ENCODE measurements at places on chromosomes 16 and 17.

GRCh38 chr16:85310868-85311585 is 198.8 kb upstream of the CIBAR2 start:
- no peak for DNase-seq

DNA sequence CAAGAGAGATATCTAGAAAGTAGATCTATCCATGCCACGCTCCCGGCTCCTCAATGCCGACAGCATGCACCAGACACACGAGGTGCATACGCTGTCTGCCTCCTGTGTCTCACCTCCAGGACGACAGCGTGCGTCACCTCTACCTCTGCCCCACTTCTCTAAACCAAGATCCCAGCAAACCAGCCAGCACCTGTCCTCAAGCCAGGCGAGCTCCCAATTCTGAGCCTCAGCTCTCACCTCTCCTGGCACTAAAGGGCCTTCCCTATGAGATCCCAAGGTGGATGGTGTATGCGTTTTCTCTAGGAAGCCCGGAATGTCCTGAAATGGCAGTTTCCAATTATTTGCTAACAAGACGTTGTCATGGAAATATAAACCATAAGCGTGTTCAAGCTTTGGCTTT is 36.2 kb upstream of the RCVRN start:
- no peak for DNase-seq

DNA sequence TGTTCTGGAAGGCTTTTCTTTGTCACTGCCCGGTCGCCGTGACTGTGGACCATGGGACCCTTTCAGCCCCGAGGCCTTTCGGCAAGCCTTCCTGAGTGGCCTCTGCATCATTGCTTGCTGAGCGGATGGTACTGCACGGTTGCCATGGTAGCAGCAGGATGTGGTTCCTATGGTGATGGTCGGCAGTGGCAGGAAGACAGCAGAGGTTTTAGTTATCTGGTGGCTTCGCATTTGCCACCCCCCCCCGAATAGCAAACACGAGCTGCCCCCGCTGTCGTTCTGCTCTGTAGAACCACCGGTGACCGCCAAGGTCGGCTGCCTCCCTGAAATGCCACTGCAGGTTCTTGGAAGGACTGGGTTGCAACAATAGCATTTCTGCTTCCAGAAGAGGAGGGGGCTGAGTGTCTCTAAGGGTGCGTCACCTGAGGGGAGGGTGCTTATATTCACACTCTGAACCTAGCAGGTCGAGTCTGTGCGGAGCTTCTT is 76.6 kb downstream of the CMIP start:
- peak; percentile 81 for DNase-seq

DNA sequence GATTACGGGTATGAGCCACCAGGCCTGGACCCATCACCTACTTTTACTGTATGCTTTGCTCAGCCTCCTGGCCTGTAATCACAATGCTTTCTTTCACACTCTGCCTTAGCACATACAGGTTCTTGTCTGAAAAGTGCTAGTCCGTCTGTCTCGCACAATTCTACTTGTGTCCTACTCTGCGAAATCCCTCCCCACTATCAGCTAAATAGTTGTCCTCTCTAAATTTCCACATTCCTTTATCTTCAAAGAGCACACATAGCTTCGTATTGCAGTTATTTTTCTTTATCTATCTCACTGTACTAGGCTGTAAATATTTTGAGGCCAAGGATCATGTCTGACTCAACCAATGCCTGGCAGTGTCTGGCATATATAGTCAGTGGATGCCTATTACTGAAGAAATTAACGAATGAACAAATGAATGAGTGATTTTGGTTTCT is 38.5 kb upstream of the ETV4 start:
- DNase-seq = no peak

GRCh38 chr16:56615353-56615752 is 7.0 kb downstream of the MT2A start:
- DNase-seq = no peak

DNA sequence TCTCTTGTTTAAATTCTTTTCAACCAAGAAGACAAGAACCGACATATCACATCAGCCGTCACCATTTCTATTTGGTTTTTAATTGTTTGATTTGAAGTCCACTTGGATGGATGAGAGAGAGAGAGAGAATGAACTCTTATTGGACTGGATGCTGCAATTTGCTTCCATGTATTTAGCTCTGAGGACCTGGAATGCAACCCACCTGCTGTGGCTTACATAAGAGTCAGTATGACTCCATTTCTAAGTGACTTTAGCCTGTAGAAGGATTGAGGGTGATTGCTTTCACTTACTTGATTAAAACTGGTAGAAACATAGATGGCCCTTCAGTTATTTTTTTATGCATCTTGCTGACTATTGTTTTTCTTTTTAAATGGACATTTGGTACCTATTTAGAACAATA is 296.1 kb downstream of the CNTNAP4 start:
- DNase-seq = no peak

DNA sequence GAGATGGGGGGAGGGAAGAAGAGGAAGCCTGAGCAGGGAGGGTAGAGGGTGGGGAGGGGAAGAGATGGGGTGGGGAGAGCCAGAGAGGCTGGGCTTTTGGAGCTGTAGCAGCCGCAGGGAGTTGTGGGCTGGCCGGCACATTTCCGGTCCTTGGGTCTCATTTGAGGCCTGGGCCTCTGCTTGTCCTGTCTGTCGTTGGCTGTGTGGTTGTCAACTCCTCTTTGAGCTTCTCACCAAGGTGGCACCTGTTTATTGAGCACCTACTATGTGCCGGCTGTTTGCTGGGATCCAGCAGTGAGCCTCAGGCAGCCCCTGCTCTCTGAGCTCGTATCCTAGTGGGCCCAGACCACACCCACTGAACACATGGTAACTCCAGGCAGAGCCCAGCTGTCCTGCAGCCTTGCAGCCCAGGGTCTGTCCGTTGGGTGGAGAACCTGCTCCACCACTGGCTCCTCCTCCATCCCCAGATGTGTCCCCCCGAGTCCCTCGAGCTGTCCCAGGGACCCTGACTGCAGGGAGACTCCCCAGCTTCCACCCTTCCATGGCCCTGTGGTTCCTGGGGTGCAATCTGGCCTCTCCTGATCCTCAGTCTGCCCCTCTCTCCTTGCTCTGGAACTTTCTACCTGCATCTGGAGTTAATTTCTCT is 164.9 kb downstream of the IRF8 start:
- no peak for DNase-seq

DNA sequence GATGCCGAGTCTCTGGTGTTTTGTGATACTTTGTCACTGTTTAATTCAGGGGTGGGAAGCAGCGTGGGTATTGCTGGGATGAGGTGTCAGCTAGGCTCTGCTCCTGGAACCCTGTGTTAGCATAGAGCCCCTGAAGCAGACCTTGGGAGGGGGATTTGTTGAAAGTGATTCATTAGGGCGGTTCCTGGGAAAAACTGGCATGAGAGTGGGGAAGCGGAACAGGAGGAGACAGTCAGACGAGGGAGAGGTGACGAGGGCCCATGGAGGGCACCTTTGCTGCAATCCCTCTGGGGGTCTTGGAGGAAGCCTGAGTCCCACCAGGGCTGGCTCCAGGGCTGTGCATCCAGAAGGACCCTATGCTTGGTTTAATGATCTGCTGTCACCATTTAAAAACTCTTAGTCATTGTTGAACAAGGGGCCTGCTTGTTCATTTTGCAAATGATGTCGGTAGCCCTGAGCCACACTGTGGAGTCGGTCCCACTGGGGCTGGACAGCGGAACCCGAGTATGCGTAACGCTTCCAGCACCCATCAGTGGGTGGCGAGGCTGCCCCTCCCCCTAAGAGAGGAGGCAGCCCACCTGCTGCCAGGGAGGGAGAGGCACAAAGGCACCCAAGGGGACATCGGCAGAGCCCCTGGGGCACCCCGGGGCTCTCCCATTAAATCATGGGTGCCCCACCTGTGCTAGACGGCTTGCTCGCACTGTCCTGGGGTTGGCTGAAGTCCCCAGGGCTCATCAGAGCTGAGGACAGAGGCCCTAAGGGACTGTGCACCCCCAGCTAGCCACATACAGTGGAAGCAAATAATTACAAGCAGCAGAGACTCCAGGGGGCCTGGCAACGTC is 35.4 kb downstream of the WFDC1 start:
- no peak for DNase-seq

DNA sequence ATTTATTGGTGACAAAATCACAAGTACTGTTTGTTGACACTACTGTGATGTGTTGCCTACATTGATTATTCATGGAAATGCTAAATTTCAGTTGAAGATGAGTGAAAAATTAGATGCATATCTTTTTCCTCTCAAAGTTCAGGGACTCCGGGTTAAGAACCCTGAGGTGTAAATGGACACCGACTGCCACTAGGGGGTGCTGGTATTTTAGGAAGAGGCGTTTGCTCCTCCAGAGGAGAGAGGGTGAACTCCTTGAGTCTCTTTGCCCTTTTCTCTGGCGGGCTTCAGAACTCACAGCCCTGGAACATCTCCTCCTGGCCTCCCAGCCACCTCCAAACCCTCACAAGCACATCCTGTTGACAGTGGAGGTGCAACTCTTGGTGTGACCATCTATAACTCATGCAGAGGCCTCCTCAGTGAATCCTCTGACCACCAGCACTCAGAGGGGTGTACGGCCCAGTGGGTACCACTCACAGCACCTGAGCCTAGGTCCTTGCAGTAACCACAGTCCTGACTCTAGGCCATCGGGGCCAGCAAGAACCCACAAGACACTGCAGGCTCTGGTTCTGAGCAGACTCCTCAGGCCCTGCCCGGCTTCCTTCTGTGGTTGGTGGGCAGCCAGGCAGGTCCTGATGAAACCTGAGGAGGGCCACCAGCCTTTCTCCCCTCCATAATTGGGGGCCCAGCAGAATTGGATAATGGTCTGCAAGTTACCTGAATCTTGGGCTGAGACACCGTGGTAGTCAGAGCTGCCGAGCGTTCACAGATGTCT is 26.2 kb upstream of the PIK3R5 start:
- peak; percentile 31 for DNase-seq

GRCh38 chr16:69852815-69853214 is 90.7 kb downstream of the WWP2 start:
- no peak for DNase-seq

All from activated T-helper 2 cell treated with anti-CD3 and anti-CD28 coated beads, Interferon-gamma antibody, Interleukin-2, Interleukin-4, amounts not matched to agents 10 μg/mL and 5 μg/mL and 100 μg/mL, durations not matched to agents 14 hours and 24 hours and 36 hours (primary cell).